Astrocyte (in vitro differentiated cells and primary cell): ENCODE measurements at places on chromosomes 7 and 10. TPM values are rescaled to one million over a fixed set of nuclear protein-coding genes. Genes with fewer than 3 reads are reported as not detected.

Gene MICALL2
- total RNA-seq: 41.5 and 43.4 TPM in 2 replicates

GRCh38 chr7:54680377-54681005, 78.5 kb downstream of the SEC61G start:
- DNase-seq: no peak

Gene HYCC1
- 78.5 and 79.8 TPM in 2 replicates for total RNA-seq

- no peak for DNase-seq
Measured at GRCh38 chr10:28587270-28587969, 54.5 kb downstream of the WAC start.

DNA sequence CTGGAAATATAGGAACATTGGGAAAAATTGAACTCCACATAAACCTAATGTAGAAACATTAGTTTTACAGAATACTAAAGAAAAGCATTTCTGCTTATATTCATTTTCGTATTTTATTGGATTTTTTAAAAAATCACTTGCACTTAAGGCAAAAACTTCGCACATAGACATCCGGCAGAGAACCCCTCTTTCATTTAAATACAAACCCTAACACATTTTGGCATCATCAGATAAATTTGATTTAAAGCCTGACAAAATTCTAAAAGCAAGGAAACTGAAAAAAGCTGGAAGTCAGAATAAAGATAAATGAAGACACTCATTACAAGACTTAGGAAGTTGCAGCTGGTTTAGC, 396 bp upstream of the EXOC4 start:
- no peak for DNase-seq

Gene KCNIP2
- total RNA-seq: 1.9 and 2.5 TPM in 2 replicates

Gene SLC35G1
- 3.2 and 3.5 TPM in 2 replicates for total RNA-seq

GRCh38 chr7:152152267-152152666, 126.8 kb downstream of the GALNT11 start:
- no peak for DNase-seq

DNA sequence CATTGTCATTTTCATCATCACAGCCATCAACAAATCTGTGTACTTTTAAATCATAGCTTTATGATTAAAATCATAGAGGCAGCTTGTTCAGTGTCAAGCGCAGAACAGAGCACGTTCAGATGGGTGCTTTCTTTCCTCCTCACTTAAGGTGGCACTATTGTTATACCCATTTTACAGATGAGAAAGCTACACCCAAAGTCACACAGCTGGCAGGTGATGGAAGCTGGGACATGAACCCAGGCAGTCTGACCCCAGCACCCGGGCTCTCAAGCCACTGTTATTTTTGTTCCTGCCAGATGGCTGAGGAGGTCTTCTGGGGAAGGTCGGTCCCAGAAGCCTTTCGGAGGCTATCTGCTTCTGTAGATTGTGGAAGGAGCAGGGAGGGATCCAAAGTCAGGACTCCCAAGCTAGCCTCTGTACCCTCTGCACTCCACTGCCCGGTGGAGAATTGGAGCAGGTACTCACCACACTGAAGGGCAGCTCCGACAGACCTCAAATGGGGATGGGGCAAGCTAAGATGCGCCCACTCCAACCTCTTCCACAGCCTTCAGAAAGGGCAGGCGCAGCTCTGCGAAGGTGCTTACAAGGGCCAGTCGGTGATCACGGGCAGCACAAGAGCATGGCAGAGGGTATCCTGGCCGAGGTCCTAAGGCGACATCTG, 610 bp downstream of the AVPI1 start:
- no peak for DNase-seq

Gene FRAT1
- 1.4 and 2.5 TPM in 2 replicates for total RNA-seq

- no peak for DNase-seq
Measured at GRCh38 chr7:22127835-22128527, 182.3 kb upstream of the CDCA7L start.

DNA sequence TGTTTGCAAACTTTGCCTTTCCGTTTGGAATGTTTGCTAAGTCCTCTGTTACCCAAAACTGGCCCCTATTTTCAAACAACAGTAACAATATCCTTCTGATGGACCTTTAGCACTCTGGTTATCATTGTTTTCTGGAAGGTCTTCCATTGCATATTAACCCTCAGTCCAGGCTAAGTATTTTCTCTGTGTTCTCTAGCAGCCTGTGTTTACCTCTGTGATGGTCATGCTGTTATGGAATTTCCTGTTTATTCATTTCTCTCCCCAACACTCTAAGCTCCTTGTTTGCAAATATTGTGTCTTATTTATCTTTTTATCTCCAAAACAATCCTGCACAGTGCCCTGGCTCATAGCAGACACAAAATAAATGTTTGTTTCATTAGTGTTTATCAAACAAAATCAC, 560.3 kb downstream of the ATRNL1 start:
- no peak for DNase-seq

GRCh38 chr10:89115876-89116627, 91.1 kb downstream of the CH25H start:
- peak; percentile 69 for DNase-seq

- DNase-seq: no peak
Measured at GRCh38 chr10:30062582-30062981, 3.2 kb upstream of the JCAD start.

GRCh38 chr10:129416155-129416554, 50.9 kb upstream of the MGMT start:
- DNase-seq: no peak

Gene TLL2
- 7.6 and 9.6 TPM in 2 replicates for total RNA-seq

DNA sequence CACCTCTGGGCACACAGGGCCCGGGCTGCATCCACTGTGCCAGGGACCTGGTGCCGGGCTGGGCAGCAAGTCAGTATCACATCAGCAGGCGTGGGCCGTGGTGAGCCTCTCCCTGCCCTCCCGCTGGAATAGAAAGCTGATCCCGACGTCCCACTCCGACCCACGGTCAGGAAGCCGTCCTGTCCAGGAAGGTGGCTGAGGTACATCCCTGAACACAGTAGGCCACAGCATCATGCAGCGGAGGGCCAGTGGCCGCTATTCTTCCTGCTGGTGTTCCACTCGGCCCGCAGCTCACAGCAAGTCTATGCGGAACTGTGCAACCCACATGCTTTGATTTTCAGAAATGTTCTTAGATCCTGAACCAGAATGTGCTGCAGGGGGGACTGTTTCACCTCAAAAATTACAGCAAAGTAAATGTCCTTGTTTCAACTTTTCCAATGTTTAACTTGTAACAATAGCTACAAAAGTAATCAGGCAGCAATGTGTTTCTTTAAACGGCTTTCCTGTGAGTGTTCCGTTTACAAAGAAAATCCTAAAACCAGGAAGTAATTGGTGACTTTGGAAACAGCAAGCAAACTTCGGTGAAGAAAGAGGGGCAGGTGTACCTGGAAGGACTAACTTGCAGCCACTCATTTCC, 676 bp upstream of the GPR146 start:
- no peak for DNase-seq

- no peak for DNase-seq
Measured at GRCh38 chr10:30415593-30415992, 18.4 kb upstream of the MAP3K8 start.

Gene FAM24B
- 1.9 and 2.6 TPM in 2 replicates for total RNA-seq

GRCh38 chr10:77899080-77899477, 27.5 kb downstream of the DLG5 start:
- DNase-seq: peak; percentile 46

Gene HDAC9
- total RNA-seq: 20.2 and 27.6 TPM in 2 replicates
